ENCODE measurements at places on chromosomes 6 and 20. TPM values are rescaled to one million over a fixed set of nuclear protein-coding genes. Genes with fewer than 3 reads are reported as not detected.

ZSCAN9 gene
- 7.9 TPM for total RNA-seq

FAM229B gene
- total RNA-seq = 55.1 TPM

IL20RA gene
- 2.3 TPM for total RNA-seq

C20orf202 gene
- 0.34 TPM for total RNA-seq

HLA-DOB gene
- total RNA-seq = 0.72 TPM

CST7 gene
- total RNA-seq = 0.49 TPM

ETV7 gene
- 0.17 TPM for total RNA-seq

Data from heart right ventricle (tissue), 16 donors.